KG1 (cell line): ENCODE measurements at places on chromosomes 11 and 22.
A peak's percentile ranks its signal among the peaks of the same experiment; 100 is the strongest.

- DNase-seq = peak; percentile 75
Observed at GRCh38 chr11:72333661-72334060, 89.7 kb upstream of the PHOX2A start.

GRCh38 chr11:122344215-122344614, 228.2 kb upstream of the BLID start:
- DNase-seq = no peak

DNA sequence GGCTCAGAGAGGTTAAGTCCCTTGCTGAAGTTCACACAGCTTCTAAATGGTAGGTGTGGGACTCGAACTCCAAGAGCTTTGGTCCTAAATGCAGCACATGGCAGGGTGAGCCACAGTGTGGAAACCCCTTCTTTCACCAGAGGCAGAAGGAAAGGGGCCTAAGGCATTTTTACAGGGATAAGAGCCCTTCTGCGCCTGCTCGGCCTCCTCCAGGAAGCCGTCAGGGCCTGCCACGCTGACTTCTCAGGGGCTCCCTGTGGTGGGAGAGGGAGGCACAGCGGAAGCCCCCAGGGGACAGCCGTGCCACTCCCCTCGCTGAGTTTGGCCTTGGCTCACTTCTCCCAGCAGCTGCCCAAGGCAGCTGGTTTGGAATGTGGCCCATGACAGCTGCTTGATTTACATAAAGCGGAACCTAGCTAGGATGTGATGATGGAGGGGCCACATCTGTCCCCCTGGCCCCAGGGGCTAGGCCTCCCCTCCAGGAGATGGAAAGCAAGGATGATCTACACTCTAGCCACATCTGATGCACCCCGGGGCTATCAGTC, 35.4 kb downstream of the CD82 start:
- no peak for DNase-seq

- no peak for DNase-seq
Observed at GRCh38 chr11:2219318-2220017, 47.9 kb upstream of the TH start.

DNA sequence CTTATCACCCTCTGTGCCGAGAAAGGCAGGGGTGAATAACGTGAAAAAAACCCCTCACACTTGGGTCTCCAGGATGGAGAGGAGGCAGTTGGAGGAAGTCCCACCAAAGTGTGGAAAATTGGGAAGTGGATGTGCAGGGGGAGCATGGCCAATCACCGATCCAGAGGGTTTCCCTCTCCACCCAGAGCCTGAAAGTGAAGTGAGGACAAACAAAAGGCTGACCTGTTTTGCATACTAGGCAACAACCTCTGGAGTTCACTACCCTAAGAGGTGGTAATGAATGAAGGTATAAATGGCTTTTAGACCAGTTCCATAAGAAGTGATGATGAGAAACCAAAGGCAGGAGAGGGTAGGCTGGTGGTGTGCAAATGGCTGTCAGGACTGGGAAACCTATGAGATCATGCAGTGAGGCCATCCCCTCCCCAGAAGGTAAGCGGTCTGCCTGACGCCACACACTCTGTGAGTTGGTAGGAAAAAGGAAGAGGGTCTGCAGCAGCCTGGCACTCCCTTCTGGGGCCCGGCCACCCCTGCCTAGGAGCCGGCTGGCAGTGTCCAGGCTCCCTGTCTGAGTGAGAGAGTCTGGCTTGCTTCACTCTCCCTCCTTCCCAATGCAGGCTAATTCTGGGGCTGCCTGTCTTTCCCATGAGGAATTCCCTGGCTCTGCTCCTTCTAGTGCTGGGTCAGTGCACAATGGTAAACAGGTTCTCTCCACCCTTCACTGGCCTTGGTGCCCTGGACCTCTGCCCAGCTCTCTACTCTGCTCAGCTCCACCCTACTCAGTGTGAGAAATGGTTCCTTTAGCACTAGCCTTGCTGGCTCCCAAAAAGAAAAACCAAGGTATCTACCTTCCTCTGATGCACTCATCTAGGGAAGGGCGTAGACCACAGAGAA, 15.6 kb downstream of the TBC1D10A start:
- no peak for DNase-seq

DNA sequence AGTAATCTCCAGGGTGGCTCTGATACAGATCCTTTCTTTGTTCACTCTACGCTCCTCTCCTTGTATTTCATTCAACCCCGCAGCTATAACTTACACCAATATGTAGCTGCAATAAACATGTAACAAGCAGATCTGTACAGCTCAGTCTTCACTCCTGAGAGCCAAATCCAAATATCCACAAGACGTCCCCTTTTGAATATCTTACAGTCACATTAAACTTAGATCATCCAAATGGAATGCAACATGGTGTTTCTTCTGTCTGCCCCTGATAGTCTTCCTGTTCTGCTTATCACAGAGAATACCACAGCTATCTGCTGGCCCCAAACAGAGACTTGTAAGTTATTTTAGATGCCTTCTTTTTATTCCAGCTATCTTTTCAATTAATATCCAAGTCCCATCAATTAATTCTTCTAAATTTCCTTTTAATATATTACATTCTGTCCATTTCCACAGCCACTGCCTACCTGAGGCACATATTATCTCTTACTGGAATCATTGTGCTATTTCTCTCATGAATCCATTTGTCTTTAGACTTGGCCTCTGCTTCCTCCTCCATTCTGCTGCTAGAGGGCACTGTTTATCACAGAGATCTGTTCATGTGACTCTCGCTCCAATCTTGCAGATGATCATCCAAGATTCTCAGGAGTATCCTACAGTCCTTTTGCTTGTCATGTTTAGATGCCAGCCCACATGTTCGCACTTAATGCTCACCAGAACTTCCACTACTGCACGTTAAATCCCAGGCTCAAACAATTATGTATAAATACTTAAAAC, 908.6 kb downstream of the NTM start:
- no peak for DNase-seq

GRCh38 chr22:39496131-39496838, 5.8 kb upstream of the MIEF1 start:
- peak; percentile 29 for DNase-seq

GRCh38 chr22:20578707-20579106, 71.3 kb downstream of the MED15 start:
- DNase-seq = no peak

GRCh38 chr22:26770624-26771023, 113.2 kb downstream of the MIAT start:
- DNase-seq = no peak

DNA sequence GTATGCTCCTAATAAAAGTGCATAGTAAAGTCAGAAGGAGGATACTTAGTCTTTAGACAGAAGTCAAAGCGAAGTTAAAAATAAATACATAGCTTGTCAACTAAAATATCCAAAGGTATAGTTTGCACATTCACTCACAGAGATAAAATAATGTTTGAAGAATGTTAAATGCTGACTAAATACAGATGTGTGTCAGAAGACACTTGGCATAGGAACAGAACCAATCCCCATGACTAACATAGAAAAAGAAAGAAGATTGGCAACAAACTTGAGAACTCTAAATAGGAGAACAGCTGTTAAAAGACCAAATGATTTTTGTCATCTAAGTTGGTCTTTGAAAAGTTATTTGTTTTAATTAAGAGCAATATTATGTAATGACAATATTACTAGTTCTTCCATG, 1172.1 kb upstream of the RAG2 start:
- no peak for DNase-seq

GRCh38 chr11:33892906-33893594, 1.2 kb upstream of the LMO2 start:
- DNase-seq = peak; percentile 70

DNA sequence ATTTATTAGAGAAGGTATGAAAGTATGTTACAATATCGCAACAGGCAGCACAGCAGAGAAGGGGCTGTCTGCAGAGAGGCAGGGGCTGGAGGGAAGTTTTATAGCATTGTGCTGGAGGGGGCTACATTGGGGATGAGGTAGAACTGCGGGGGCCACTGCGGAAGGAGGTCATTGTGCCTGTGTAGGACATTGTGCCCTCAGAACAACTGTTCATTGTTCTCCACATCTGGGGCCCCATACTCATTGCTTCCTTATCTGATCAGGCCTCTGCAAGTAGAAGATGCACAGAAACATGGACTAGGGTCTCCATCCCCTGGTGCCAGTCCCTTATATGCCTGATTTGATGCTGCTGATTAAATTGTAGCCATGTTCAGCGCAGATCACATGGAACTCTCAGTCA, 12.1 kb downstream of the NADSYN1 start:
- no peak for DNase-seq

GRCh38 chr11:61626580-61627380, 45.9 kb upstream of the SYT7 start:
- no peak for DNase-seq

GRCh38 chr22:46027211-46028105, 50.5 kb upstream of the WNT7B start:
- DNase-seq = no peak

GRCh38 chr11:25902476-25902875, 429.5 kb upstream of the ANO3 start:
- DNase-seq = no peak

DNA sequence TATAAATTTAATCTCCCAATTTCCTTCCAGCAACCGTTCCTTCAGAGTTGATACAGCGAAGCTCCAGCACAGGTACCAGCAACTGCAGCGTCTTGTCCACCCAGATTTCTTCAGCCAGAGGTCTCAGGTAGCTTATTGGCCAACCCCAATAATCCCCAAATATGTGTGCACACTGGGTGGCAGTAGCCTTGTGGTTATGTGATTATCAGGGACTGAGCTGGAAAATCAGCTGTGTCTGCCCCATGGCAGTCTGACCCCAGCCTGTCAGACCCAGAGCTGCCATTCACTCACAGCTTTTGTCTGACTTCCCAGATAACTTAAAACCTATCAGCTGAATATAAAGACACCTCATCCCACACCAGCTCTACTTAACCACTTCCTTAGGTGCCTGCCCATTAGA, 2.0 kb downstream of the HSCB start:
- no peak for DNase-seq

- no peak for DNase-seq
Observed at GRCh38 chr11:528815-529727, 6.3 kb downstream of the HRAS start.

DNA sequence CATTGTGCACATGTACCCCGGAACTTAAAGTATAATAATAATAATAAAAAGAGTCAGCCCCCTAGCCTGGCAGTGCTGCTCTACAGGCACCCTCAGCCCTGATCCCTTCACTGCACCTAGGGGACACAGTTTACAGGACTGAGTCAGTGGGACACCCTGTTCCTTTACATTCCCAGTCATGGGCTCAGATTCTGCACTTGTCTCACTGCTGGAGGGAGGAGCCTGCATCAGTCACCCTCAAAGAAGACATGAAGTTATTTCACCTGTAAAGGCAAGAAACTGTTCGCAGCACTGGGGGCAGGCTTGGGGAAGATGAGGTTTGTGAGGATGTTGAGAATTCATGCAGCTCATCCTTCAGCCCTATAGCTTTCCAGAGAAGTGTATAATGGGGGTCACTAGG, 50.7 kb upstream of the VPREB1 start:
- no peak for DNase-seq

DNA sequence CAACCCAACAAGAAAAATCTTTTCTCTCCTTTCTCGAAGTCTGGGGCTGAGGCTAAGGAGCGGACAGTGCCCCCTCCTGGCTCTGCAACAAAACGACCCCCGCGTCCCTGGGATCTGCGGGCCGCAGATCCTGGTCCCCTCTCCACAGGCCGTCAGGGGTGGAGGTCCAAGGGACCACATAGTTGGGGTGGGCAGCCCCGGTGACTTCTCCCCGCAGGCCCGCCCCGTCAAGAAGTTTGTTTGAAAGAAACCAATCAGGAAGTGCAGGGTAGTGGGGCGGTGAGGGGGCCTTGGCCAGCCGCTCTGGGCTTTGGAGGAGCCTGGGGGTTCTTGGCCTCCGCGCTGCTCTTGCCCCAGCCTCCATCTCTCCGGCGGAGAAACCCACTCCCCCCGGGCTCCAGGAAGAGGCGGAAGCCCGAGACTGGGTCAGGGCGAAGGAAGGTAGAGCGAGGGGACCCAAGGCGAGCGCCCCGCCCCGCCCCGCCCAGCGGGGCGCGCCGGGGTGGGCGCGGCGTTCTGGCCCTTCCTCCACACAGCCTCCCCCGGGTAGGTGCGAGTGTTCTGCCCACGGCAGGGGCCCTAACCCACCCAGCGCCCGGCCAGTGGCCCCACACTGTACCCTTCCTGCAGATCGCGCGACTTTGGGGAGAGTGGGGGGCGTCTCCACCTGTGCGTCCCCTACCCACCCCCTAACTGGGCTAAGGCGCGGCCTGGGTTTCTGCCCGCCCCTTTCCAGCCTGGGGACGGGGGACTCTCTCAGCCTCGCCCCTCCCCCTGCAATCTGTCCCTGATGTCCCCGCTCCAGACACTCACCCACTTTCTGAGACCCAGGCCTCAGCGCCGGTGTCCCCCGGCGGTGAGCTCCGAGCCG, 1.3 kb downstream of the TP53I11 start:
- DNase-seq = no peak

- no peak for DNase-seq
Observed at GRCh38 chr11:124339396-124340141, 19.6 kb upstream of the OR8D2 start.

GRCh38 chr11:46247659-46248058, 29.8 kb upstream of the CREB3L1 start:
- no peak for DNase-seq

- DNase-seq = no peak
Observed at GRCh38 chr22:44449061-44449682, 48.9 kb downstream of the RTL6 start.

DNA sequence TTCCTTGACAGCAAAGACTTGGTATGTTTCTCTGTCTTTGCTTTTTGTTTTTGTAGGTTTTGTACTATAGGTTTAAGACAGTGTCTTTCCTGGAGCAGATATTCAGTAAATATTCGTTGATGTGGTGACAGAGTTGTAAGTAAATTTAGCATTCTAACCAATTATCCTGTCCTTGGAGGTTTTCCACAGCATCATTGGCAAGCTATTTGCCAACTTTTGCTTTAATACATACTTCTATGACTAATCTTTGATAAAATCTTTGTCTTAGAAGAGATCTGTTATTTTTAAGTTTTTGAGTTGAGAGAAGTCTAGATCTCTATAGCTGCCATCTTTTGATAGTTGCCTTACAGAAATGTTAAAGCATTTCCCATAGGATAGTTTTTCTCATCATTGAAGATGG, 3.8 kb downstream of the USP47 start:
- DNase-seq = no peak

GRCh38 chr22:33303099-33303498, 244.9 kb upstream of the SYN3 start:
- DNase-seq = no peak

GRCh38 chr22:25095869-25096268, 103.8 kb upstream of the CRYBB3 start:
- no peak for DNase-seq

DNA sequence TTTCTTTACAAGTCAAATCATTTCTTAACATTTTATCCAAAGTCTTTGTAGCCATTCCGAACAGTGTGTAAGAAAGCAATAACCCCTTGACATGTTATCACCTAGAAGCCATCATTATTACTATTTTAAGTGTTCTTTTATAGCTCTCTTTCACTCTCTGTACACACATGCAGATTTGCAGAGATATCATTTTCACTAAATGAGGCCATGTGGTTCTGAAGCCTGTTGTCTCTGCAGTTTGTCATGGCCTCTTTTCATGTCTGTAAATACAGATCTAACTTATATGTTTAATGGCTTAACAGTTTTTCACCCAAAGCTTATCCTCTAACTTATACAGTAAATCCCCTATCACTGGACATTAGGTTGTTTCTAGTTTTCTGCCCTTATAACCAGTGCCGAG, 166.8 kb downstream of the MYO18B start:
- DNase-seq = no peak
